ENCODE measurements at places on chromosomes 3 and 15.

DNA sequence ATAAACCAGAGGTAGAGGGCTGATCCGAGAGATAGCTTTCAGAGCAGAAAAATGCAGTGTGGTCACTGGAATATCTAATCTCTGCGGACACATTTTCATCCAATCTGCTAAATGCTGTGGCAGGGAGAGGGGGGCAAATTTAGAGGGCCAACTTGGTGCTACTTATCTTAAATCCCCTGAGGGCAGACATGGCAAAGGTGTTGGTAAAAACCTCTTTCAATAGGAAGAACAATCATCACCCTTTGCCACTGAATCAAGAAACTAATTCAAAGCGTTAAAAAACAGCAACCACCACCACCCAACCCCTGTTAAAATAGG is 152.9 kb downstream of the MECOM start:
- DNase-seq, result no peak

DNA sequence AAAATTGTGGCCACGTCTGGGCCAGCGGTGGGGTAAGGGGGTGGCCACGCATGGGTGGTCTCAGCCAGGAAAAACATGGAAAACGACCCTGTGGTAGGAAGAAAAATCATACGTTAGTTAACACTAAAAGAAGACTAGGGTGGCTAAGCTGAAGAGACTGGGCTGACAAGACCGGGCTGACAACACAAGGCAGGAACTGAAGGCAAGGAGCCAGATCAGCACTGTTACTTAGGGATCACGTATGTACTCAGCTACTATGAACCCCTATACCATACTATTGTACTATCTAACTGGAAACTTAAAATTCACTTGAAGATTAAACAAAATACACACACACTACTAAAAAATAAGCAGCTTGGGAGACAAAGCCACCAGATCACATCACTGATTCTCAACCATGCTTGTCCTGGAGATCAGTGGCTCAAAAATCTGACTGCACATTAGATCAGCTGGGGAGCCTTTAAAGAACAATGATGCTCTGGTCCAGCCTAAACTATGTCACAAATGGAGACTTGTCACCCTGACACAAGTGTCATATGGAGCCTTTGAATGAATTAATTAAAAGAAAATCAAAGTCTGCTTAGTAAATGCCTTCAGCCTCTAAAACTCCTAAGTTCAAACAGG is 442.2 kb downstream of the SHQ1 start:
- no peak for DNase-seq

DNA sequence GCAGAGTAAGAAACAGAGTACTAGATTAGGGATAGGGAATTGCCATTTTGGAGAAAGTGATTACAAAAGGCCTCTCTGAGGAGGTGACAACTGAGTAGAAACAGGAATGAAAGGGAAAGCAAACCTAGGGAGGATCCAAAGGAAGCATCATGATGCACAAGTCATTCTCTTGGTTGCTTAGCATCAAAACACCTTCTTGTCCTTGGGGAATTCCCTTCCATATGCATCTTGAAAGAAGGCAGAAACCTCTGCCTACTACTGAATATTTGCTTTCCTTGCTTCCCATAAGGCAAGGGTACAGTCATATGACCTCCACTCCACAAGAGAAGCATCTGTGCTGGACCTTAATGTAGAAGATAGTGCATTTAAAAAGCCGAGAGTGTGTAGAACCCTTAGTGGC is 24.1 kb downstream of the GABPB1 start:
- DNase-seq, result no peak

DNA sequence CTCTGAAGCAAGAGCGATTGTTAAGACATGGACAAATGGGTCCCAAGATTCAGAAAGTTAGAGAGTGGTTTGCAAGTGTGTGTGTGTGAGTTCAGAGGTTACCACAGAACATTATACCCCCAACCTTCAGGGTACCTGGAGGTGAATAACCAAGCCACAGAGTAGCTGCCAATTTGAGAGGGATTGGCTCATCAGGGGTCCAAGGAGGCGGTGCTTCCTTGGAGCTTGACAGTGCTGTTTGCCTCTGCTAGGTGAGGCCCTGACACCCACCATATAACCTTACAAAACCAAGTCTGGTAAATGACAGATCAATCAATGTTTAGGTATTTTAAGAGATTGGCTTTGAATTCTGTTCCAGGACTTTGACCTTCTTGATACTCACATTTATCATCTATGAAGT is 35.7 kb downstream of the LRTM1 start:
- no peak for DNase-seq

DNA sequence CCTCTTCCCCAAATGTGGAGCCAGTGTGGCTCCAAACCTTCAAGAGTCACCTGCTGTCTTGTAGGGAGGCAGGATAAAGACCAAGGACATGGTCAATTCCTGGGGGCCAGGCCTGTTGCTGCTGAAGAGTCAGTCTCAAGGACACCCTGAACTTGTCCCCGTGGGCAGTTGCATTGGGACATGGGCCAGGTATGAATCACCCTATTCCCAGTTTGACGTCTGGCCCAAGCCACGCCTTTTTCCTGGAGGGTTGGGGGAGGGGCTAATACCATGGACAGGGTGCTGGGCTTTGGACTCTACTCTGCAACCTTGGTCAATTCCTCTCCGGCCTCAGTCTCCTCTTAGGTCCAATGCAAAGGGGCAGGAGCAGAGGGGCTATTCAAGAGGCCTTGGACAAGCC is 10.4 kb downstream of the ATP2B2 start:
- DNase-seq, result no peak

GRCh38 chr3:184776916-184777315 is 35.0 kb upstream of the VPS8 start:
- DNase-seq, result no peak

GRCh38 chr15:84143753-84144314 is 91.7 kb upstream of the GOLGA6L4 start:
- no peak for DNase-seq

- DNase-seq, result no peak
These were observed 221.2 kb downstream of the SNRPN start for GRCh38 chr15:25175789-25176615.

GRCh38 chr3:128932516-128933212 is 53.2 kb downstream of the ACAD9 start:
- DNase-seq, result no peak

DNA sequence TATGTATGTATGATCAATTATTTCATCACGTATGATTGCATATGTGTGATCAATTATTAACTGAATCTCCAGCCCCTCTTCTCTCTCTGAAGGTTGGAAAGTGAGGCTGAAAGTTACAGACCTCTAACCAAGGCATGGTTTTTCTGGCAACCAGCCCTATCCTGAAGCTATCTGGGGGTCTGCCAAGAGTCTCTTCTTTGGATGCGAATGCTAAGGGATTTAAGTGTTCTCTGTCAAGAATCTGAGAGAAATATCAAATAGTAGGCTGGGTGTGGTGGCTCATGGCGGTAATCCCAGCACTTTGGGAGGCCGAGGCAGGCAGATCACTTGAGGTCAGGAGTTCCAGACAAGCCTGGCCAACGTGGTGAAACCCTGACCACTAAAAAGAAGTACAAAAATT is 8.1 kb downstream of the NKTR start:
- DNase-seq, result no peak

GRCh38 chr15:66614951-66615760 is 49.4 kb upstream of the LCTL start:
- DNase-seq, result no peak

GRCh38 chr3:172560026-172560425 is 36.8 kb upstream of the TNFSF10 start:
- DNase-seq, result no peak

GRCh38 chr3:190173426-190173825 is 52.7 kb upstream of the P3H2 start:
- no peak for DNase-seq

- no peak for DNase-seq
These were observed 109.8 kb upstream of the TBC1D5 start for GRCh38 chr3:17852217-17852616.

DNA sequence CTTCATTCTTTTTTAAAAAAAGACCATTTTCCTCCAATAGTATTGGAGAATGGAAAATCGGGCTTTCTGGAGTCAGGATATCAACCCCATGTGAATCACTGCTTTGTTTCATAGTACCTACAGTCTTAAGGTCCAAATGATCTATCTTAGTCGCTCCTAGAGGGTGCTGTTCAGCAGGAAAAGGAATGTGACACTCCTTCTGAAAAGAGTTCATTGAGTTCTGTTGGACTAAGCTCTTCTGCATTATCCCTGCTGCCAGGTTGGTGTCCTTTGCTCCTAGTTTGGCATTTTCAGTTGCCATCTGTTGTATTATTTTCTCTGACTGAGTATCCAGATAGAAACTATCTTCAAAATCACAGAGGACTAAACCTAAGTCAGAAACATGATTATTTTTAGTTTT is 57.2 kb downstream of the POLQ start:
- DNase-seq, result no peak

- DNase-seq, result no peak
These were observed 8.7 kb downstream of the ESYT3 start for GRCh38 chr3:138443091-138443490.

DNA sequence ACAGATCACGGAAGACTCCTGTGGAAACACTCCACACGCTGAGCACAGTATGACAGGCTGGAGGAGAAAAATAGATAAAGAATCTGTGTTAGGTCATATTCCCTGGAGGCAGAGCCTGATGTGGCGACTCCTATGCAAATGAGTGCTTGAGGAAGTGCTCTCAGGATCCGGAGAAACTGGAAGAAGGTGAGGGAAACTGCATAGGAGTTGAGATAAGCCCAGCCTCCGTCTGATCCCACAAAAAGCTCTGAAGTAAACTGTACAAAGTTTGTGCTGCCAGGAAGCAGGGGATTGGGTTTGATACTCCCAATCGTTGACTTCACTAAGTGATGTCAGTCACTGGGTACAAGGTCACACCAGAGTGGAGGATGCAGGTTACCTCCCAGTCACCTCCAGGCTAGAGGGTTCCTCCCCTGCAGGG is 33.4 kb downstream of the OSBPL10 start:
- DNase-seq, result no peak

GRCh38 chr15:66946578-66947164 is 118.7 kb upstream of the SMAD3 start:
- peak; percentile 82 for DNase-seq

- DNase-seq, result no peak
These were observed 146.6 kb downstream of the CHSY1 start for GRCh38 chr15:101105059-101105891.

DNA sequence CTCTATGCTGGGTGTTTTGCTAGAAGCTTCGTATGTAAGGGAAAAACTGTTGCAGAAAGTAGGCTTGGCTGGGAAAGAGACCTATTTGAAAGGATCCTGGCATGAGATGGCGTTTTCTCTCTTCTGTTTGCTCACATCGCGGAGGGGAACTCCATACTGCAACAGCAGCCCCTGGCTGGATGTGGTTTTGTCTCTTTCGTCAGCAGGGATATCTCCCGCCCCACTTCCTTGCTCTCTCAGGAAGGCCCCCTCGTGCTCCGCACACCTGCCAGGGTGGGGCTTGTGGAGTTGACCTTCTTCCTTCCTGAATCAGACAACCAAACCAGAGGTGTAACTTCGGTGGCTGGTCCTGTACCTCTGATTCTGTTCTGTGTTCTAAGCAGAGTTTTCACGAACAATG is 26.4 kb upstream of the MYZAP start:
- DNase-seq, result peak; percentile 59

DNA sequence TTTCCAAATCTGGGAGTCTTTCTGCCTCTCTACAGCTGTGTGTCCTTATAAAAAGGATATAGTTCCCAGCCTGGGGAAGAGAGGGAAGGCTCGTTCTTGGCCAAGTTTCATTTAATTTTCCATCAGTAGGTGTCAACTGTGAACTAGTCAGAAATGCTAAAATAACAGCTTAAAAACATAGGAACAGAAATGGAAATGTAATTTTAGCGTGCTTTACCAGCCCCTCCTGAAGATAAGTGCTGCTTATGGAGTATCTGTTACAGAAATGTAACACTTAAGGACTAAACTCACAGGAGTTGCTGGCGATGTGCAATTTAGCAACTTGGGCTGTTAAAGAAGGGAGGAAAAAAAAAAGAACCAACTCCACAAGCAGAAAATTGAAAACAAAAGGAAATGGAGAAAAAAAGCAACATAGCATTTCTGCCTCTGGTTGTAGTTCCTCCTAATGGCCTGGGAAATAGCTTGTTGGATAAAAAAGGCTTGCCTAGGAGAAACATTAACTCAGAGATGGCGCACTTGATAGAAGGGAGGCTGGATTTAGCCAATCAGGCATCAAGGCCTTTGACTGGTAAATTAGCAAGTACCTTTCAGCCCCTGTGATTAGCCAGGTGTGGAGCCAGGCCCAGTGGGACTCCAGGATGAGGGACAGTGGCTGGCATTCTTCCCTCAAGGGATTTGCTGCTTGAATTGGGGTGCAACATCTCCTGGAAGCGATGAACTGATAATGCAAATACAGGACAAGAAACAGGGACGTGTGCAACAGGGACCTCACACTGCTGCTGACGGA is 84.3 kb downstream of the RPLP1 start:
- no peak for DNase-seq

DNA sequence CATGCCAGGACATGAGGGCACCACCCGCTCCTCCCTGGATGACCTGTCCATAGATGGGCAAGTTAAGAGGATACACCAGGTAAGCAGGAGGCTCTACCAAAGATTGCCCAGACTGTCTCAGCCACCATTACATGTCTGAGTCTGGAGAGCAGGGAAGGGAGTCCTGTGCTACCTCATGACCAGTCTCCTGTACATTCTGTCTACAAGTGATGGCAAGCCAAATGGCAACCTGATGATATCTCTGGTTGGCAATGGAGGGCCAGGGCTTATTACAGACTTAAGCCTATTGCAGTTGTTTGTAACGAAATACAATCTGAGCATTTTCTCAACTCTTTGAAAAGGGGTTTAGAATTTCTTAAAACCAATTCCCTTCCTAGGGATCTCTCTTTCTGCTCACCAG is 31.8 kb downstream of the ABHD6 start:
- DNase-seq, result no peak

GRCh38 chr15:65835447-65835846 is 33.8 kb upstream of the RAB11A start:
- DNase-seq, result no peak

- DNase-seq, result peak; percentile 33
These were observed 78.5 kb upstream of the CHD2 start for GRCh38 chr15:92821491-92822116.

- peak; percentile 16 for DNase-seq
These were observed 228.2 kb downstream of the TCF12 start for GRCh38 chr15:57146506-57147201.

GRCh38 chr3:101117465-101117864 is 124.2 kb upstream of the ABI3BP start:
- DNase-seq, result no peak

Measured in activated CD8-positive, alpha-beta T cell treated with anti-CD3 and anti-CD28 coated beads for 36 hours (primary cell).